ENCODE measurements at places on chromosomes 5 and 9. TPM values are rescaled to one million over a fixed set of nuclear protein-coding genes. Genes with fewer than 3 reads are reported as not detected.

Gene PPP3R2
- total RNA-seq, result not detected

Gene PTPN3
- total RNA-seq, result 6.3 TPM

Gene CTSV
- total RNA-seq, result 0.17 TPM

Gene COL15A1
- total RNA-seq, result 0.42 TPM

Gene FSTL4
- total RNA-seq, result not detected

Gene OR1N2
- total RNA-seq, result not detected

Gene MYOT
- 0.05 TPM for total RNA-seq

Gene IL3
- total RNA-seq, result not detected

Gene LRRC70
- 2.3 TPM for total RNA-seq

Gene LCN12
- total RNA-seq, result 5.2 TPM

Gene PLAC8L1
- not detected for total RNA-seq

Gene GGTA1
- 2.4 TPM for total RNA-seq

Gene C5orf52
- not detected for total RNA-seq

Gene NME5
- 0.09 TPM for total RNA-seq

Gene TSTD2
- 13.8 TPM for total RNA-seq

Gene MZB1
- total RNA-seq, result 1.8 TPM

Gene IFNK
- not detected for total RNA-seq

Gene ZNF483
- 2.5 TPM for total RNA-seq
